ENCODE measurements at places on chromosomes 4 and X. TPM values are rescaled to one million over a fixed set of nuclear protein-coding genes. Genes with fewer than 3 reads are reported as not detected.

The BTC gene
- 7.9 TPM for total RNA-seq

DNA sequence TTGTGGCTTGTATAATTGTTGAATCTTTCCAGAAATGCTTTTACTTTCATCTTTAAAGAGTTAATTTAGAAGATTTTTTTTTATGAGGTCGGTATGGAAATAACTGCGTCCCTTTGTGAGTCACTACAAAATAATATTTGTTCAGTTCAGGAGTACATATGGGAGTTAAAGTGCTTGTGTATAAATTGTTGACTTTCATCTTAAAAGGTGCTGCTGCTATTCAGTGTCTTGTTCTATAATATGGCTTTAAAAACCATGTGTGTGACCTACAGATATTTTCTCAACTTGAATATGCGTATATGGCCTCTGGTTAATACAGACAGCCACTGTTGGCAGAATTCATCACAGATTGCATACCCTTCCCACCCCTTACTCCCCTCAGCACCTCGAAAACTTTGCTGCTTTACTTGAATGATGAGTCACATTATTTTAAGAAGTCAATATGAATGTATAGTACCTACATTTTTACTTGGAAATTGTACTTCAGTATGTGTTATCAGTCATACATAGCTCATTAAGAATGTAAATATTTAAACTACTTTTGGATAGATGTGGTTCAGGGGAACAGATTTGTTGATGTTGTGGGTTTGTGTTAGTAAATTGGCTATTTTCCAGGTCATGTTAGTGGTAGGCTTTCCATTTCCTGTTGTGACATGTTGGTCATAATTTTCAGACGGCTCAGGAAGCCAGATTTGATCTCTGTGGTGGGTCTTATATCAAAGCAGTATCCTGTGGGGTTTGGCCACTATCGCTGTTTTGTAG is 1.5 kb downstream of the CLCN3 start:
- no peaks in the 10 kb centered on the region for H3K36me3 ChIP-seq
- peak overlapping the region; percentile 97 for H3K27ac ChIP-seq
- H3K4me1 ChIP-seq = peaks cover 18% of the 10 kb centered on the region
- H3K4me3 ChIP-seq = peak overlapping the region; percentile 63
- DNase-seq = no peak
- H3K27me3 ChIP-seq = no peaks in the 10 kb centered on the region

GRCh38 chr4:175536852-175537453 is 275.1 kb downstream of the GPM6A start:
- no peaks in the 10 kb centered on the region for H3K36me3 ChIP-seq
- no peak overlapping the region for H3K27ac ChIP-seq
- H3K4me3 ChIP-seq = no peak overlapping the region
- H3K27me3 ChIP-seq = no peaks in the 10 kb centered on the region
- DNase-seq = no peak

- no peaks in the 10 kb centered on the region for H3K36me3 ChIP-seq
- no peak overlapping the region for H3K27ac ChIP-seq
- no peaks in the 10 kb centered on the region for H3K4me1 ChIP-seq
- DNase-seq = no peak
Observed at GRCh38 chr4:150155391-150155790, 77.1 kb downstream of the DCLK2 start.

The PCDH10 gene
- total RNA-seq = 0.37 TPM

All from transverse colon (tissue), 4 donors.